ENCODE measurements at places on chromosomes 7 and 10.

DNA sequence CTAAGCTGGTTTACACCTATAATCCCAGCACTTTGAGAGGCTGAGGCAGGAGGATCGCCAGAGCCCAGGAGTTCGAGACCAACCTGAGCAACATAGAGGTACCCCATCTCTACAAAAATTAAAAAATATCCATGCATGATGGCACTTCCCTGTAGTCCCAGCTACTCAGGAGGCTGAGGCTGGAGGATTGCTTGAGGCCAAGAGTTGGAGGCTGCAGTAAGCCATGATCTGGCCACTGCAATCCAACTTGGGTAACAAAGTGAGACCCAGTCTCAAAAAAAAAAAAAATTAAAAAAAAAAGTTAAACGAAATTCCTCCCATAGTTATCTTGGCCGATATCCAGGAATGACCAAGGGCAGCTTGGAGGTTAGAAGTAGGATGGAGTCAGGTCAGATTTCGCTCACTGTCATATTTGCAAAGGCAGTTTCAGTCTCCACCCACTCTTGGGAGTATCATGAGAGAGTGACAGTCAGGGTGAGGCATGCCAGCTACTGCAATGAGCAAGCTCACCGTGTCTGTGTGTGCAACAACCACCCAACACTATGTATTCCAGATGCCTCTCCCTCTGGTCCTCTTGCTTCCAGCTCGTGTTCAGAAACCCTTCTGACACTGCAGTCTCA lies 6.0 kb upstream of the ZDHHC4 start:
- no peak for DNase-seq

DNA sequence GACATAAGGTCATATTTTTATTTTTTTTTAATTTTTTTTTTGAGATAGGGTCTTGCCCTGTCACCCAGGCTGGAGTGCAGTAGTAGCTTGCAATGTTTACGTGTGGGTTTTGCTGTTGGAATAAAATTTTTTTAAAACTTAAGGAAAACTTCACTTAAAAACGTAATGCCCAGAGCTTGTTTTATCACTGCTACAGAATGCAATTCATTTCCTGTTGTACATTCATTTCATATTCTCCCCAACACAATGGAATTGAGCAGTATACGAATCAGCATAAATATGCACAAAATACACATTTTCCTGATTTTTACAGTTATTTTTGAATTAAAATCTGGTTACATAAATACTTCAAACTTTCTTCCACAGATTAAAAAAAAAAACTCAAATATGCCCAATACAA lies 40.3 kb downstream of the RSU1 start:
- no peak for DNase-seq

GRCh38 chr10:72728462-72728861 lies 36.5 kb downstream of the MCU start:
- DNase-seq, result no peak

DNA sequence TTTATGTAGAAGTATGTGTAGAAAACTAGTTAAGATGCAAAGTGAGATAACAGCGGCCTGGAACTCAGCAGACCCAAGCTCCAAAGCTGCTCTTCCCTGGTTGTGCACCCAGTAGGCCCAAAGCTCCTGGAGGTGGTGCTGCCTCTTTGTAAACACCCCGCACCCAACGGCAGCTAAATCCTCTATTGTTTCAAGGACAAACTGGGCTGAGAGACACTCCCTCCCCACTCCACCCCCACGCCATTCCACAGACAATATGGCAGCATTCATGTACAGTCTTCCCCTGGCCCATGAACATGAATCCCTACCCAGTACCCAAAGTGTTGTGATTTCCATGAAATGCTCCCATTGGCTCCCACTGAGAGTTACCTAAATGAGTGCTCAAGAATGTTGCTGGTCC lies 73.5 kb downstream of the VOPP1 start:
- DNase-seq, result no peak

GRCh38 chr10:121792198-121792597 lies 135.6 kb downstream of the ATE1 start:
- no peak for DNase-seq

GRCh38 chr7:19558527-19558926 lies 150.3 kb downstream of the POLR1F start:
- no peak for DNase-seq

Measured in left ventricle myocardium superior (tissue), 1 donor.